ENCODE measurements at places on chromosomes 1 and 21. TPM values are rescaled to one million over a fixed set of nuclear protein-coding genes. Genes with fewer than 3 reads are reported as not detected.

KLF17 gene
- not detected for total RNA-seq

DNA sequence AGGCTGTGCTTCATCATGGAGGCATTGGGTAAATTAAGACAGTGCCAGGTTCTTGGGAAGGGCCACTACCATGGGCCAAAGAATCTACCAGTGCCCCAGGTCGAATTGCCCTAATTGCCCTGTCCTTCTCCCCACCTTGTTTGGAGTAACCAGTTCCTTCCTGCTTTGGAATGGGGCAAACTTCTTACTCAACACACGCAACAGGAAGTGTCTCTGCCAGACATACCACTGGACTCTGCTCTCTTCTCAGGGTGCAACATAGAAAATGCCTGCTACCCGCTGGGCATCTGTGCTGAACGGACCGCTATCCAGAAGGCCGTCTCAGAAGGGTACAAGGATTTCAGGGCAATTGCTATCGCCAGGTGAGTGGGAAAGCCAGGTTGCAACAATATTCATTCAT is 15.8 kb downstream of the CDA start:
- no peaks in the 10 kb centered on the region for H3K36me3 ChIP-seq
- DNase-seq = no peak
- no peaks in the 10 kb centered on the region for H3K27me3 ChIP-seq
- H3K4me3 ChIP-seq = no peak overlapping the region

DNA sequence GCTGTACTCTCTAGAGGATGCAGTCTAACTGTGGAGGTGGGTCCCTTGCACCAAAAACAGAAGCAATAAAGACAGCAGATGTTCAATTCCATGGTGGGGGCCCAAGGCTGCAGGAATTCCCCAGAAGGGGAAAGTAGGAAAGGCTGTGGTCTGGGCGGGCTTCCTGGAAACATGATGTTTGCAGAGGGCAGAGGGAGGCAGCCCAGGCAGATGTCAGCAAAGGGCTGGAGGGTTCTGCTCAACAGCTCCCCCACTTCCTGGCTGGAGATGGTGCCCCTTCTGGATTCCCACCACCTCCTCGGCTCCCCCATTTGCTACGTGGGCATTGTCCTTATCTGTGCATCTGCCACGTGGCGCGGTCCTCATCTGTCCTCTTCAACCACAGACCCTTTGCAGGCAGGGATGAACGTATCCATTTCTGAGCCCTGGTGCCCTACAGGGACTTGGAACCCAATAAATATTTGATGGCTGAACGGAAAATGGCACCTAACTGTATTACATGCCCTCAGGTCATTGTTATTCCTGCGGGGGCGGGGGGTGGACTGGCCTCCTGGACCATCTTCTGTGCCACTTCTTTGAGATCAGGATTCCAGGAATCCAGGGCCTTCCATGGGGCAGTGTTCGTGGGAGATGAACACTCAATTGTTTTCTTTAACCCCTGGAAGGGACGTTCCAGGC is 8.4 kb upstream of the GUCA2B start:
- DNase-seq = no peak
- no peaks in the 10 kb centered on the region for H3K27me3 ChIP-seq

LCE2B gene
- not detected for total RNA-seq

All from thyroid gland (tissue), 4 donors.